ENCODE measurements at places on chromosomes 5 and 9. TPM values are rescaled to one million over a fixed set of nuclear protein-coding genes. Genes with fewer than 3 reads are reported as not detected.
A peak's percentile ranks its signal among the peaks of the same experiment; 100 is the strongest.

DNA sequence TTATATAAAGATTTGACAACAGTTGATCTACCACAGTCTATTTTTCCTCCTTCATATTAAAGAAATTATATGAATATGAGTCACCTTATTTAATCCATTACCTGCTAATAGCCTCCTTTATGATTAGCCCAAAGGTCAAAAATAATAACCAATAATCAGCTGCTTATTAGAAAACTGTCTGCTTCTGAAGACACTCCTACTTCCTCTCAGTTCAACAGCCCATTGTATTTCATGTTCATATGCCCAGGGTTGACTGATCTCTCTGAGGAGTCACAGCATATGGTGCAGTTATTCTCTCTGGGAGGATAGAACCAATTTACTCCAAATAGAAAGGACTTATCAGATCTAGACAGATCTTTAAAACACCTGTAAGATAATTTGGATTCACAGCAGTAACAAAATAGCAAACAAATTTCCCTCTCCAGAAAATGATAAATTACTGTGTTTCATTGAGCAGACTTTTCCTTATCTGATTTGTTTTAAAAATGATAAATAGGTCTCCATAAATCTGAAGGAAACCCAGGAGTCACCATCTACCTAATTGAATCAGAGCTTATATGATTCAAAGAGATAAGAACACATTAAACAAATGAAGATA, 180.4 kb upstream of the ITGA1 start:
- DNase-seq = no peak

DNA sequence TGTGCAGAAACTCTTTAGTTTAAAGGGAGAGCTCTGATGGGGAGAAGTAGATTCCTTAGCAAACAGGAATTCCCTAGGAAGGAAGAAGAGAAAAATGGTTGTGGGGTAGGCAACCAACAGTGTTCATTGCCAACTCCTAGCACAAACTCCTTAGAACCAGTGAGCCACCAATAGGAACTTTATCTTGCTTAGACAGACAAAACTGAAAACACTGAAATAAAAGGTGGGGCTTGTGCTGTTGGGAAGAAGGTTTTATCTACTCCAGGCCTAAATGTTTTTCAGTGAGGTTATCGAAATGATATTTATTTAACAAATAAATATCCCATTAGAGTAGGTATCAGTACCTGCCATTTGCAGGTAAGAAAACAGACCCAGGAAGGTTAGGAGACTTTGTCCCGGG, 7.7 kb upstream of the GLRX start:
- no peak for DNase-seq

DNA sequence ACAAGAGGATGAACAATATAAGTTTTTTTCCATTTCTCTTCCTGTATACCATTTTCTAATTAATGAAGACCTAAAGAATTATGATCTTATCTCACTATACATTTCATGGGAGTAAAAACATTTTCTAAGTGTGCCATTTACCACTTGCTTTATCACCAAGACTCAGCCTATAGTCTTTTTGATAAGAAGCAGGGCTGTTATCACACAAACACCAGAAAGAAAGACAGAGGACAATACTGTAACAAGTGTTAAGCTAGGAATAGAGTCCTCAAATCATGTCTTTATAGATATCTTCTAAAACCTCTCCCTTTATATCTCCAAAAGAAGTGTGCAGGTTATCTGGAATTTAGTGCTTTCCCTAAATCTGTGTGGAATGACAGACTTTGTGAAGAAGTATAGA, 119.7 kb downstream of the FAM174A start:
- DNase-seq = no peak

- peak; percentile 2 for DNase-seq
Measured at GRCh38 chr5:155833287-155833686, 493.7 kb upstream of the SGCD start.

- no peak for DNase-seq
Measured at GRCh38 chr9:13862654-13863053, 451.3 kb downstream of the NFIB start.

DNA sequence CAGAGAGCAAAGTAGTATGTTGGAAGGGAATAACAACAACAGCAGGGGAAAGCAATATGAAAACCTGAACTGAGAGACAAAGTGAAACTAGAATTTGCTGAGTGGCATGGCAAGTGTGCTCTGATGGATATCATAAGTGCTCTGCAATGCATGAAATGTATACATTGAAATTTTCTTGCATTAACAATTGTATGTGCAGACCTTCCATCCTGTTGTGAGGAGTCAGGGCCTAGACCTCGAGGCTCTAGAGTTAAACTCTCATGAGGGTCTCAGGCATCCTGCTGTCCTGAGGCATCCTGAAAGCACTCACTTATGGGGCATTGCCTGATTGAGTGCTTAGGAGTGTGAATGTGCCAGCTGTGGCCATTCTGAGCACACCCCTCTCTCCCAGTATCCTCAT, 1.1 kb downstream of the ECM2 start:
- no peak for DNase-seq

- peak; percentile 77 for DNase-seq
Measured at GRCh38 chr5:139774980-139775661, 20.5 kb upstream of the PSD2 start.

DNA sequence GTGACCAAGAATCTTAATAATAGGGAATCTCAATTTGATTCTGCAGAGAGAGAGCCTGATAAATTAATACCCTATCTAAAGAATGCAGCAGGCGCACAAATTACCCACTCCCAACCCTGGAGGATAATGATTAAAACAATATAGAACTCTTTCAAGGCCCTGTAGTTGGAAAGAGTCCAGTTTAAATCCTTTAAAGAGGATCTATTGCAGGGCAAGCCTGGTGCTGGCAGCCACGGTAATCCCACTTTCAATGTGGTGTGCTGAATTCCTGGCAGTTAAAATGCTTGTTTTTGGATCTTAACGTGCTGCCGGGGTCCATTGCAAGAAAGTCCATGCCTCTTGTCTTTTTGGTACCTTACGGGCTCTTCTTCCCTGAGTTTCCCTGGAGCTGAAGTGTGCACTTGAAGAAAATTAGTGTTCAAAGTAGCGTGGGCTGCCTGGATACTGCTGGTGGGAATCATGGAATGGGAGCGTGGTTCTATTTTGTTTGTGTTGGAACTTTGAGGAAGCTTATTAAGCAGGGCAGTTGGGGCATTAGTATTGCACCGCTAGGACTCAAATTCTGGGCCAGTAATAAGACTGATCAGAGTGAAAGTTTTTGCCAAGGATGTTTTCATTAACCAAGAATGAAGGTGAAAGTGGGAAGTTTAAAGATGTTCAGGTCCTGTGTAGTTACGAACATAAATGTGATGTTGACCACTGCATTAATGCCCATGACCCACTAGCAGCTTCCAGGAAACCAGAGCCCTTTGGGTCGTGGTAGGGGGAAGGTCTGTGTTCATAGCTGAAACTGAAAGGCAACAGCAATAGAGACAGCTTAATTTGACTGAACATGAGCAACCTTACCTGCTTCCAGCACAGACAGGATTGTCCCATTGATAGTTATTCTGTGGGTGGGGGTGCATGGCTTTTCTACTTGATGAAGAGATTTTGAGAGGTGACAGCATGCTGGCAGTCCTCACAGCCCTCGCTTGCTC, 20.8 kb downstream of the MARCHF6 start:
- DNase-seq = no peak

GRCh38 chr9:86722706-86723075, 224.6 kb downstream of the GAS1 start:
- DNase-seq = no peak

- no peak for DNase-seq
Measured at GRCh38 chr5:58182287-58182841, 277.5 kb downstream of the PLK2 start.

DNA sequence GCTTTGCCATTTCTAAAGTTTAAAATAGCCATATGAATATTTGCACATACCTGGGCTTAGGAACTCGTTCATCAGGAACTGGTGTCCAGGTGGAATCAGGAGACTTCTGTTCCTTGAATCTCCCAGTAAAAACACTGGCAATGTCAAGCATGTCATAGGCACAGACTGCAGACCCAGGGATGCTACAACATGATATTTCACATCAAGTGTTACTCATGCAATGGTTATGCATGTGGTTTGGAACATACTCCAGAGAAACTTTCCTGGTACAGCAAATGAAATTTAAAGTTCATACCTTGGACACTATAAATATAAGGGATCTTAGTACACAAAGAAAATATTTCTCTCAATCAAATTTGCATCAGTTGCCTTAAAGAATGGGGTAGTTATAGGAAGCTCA, 92.2 kb downstream of the SEMA6A start:
- no peak for DNase-seq

PCDHB13 gene
- total RNA-seq = under 0.01 TPM

GRCh38 chr9:114178756-114179450, 23.6 kb downstream of the COL27A1 start:
- DNase-seq = no peak

- DNase-seq = no peak
Measured at GRCh38 chr9:120360046-120360445, 219.9 kb downstream of the CDK5RAP2 start.

NEURL1B gene
- total RNA-seq = 9.1 TPM

DNA sequence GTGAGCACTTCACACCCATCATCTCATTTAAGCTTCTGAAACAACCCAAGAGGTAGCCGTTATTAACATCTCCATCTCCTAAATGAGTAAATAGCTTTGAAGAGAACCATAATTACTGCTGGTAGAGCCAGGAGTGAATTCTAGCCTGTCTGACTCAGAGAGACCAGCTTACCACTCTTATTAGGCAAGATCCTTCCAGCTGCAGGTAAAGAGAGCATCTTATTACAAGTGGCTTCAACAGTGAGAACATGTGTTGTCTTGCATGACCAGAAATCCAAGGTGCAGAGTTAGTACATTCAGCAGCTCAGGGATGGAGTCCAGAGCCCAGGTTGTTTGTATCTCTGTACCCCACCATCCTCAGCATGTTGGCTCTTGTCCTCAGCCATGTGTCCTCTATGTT, 10.9 kb upstream of the AFAP1L1 start:
- no peak for DNase-seq

NR4A3 gene
- total RNA-seq = 2.6 TPM

TAS2R1 gene
- not detected for total RNA-seq

DNA sequence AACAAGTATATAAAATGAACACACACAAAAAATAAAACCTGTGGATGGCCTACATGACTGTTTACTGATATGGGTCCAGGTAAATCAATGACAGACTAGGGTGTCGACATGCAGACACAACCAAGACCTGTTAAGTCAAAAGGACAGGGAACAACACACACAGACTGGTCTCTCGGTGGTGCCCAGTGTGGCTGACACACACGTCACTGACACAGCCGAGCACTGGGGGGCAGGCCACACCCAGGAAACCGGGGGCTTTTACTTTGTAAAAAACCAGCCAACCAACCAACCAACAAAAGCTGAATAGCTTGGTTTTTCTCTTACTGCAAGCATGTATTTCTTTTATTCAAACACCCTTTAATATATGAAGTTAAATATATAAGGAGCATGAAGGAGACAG, 5.0 kb downstream of the FAM163B start:
- DNase-seq = no peak

GRCh38 chr5:174052636-174053035, 7.1 kb downstream of the NSG2 start:
- no peak for DNase-seq

DNA sequence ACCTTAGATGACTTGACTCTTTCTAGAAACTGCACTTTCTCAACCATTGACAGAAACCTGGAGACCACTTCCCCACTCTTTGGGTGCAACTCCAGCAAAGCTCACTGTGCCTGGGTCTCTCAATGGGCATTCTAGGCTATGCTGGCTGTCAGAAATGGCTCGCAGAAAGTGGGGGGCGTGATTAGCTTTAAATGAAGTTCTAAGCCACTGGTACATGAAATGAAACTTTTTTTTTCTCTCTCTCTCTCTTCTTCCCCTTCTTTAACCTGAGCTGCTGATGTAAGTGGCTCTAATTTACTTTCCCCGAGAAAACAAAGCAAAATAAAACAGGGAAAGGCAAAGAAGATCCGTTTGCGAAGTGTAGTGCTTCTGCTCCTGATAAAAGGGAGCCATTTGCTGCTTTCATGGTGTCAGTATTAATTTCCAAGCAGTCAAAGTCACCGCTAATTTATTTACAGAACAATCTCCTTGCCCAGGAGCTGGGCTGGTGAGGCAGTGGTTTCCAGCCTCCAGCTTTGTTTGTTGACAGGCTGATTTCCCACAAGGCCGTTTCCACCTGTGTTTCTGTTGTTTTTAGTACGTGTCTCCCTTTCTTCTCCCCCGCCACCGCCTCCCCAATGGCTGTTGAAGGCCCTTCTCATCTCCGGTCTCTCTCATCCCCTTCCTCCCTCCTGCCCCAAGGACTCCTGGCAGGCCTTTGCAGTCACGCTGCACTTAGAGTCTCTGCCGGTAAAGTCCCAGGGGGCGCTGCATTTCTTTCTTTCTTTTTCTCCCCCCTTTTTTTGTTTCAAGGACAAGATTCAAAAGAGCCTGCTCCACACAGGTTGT, 422.9 kb downstream of the EBF1 start:
- DNase-seq = no peak

GEMIN5 gene
- total RNA-seq = 13.8 TPM

DNA sequence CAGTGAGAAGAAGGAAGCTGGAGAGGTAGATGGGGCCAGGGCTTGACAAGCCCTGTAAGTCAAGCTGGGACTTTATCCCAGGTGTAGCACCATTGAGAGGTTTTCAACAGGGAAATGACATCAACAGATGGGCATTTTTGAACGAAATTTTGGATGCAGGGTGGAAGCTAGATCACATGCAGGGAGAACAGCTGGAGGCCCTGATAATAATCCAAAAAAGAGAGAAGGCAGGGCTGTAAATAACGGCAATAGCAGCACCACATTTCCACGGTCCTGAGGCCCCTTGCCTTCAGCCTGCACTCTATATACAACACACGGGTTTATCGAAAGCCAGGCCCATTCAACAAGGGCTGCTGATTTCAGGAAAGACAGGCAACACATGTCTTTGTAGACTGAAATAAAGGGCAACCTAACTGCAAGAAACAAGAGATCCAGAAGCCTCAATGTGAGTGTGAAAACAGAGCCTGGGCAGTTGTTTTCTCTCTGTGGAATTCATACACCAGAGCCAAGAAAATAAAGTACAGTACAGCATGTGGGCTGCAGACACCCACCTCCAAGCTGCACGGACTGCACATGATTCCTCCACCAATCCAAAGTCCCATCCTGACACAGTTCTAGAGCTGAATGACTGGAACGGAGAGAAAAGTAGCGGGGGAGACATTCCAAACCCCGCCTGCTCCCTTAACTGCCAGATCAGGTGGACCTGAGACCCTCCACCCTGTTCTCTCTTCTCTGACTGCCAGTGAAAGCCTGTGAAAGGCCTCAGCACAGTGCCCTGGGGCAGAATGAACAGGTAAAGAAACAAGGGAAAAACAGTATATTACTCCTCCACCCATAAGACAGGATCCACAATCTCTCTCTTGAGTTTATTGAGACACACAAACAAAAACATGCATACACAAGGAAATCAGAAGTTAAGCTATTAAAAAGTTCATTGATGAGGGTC, 36.3 kb downstream of the KLHL3 start:
- DNase-seq = no peak

ARID3C gene
- not detected for total RNA-seq
